T-helper 17 cell (primary cell): ENCODE measurements at places on chromosomes 12 and 14. TPM values are rescaled to one million over a fixed set of nuclear protein-coding genes. Genes with fewer than 3 reads are reported as not detected.

DNA sequence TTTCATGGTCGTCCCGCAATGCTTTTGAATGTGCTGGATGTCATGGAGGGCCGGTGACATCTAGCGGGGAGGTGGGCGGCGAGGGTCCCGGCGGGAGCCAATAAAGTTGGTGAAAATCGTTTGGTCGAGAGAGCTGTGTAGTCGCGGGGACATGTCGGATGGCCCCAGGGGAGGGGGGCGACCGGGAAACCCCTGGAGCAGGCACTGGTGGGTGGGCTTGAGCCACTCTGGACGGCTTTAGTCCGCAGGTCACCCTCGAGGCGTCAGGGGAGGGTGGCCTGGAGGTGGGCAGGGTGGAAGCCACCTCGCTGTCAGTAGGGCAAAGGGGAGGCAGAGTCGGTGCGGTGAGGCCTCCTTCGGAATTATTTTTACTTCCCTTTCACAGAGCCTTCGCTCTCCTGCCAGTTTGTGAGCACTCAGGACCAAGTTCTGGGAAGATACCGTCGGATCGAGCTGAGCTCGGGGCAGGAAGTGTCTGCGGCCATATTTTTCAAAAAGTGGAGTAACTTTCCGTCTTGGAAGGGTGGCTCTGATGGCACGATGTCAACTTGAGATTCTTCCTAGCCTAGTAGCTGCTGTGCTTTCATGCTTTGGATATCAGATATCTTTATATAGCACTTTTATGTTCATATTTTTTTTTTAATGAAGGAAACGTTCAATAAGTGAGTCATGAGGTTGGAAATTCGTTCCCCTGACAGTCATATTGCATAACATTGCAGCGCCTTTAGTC lies 28.2 kb downstream of the WBP11 start:
- H3K27ac ChIP-seq, result peak overlapping the region; percentile 100
- peaks cover 42% of the 10 kb centered on the region for H3K4me1 ChIP-seq
- peak; percentile 16 for DNase-seq

- peaks cover 82% of the 10 kb centered on the region for H3K27me3 ChIP-seq
- H3K27ac ChIP-seq, result no peak overlapping the region
- no peaks in the 10 kb centered on the region for H3K36me3 ChIP-seq
- no peak for DNase-seq
- peaks cover 5% of the 10 kb centered on the region for H3K4me1 ChIP-seq
Measured at GRCh38 chr14:101412739-101413138, 148.6 kb upstream of the DIO3 start.

DNA sequence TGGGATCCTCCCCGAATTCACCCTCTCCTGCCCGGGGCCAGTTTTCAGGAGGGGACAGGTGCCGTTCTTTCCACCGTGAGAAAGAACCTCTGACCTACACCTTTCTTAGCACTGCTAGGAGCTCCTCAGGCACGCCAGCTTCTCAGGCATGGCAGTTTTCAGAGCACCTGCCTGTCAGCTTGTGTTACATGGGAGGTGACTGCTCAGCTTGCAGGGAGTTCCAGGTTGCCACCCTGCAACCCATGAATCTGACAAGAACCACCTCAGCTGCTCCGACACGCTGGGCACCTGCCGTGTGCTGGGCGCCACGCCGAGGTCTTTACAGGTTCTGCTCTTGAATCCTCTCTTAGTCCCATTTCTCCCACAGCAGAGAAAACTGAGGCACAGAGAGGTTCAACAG lies 12.9 kb downstream of the BRI3BP start:
- H3K4me1 ChIP-seq, result peaks cover 14% of the 10 kb centered on the region
- no peaks in the 10 kb centered on the region for H3K27me3 ChIP-seq
- DNase-seq, result no peak
- peaks cover 2% of the 10 kb centered on the region for H3K36me3 ChIP-seq
- H3K27ac ChIP-seq, result no peak overlapping the region

Gene VWF
- 4.1 TPM for total RNA-seq

Gene ACVRL1
- total RNA-seq, result not detected
